ENCODE measurements at places on chromosomes 6 and 20. TPM values are rescaled to one million over a fixed set of nuclear protein-coding genes. Genes with fewer than 3 reads are reported as not detected.

DNA sequence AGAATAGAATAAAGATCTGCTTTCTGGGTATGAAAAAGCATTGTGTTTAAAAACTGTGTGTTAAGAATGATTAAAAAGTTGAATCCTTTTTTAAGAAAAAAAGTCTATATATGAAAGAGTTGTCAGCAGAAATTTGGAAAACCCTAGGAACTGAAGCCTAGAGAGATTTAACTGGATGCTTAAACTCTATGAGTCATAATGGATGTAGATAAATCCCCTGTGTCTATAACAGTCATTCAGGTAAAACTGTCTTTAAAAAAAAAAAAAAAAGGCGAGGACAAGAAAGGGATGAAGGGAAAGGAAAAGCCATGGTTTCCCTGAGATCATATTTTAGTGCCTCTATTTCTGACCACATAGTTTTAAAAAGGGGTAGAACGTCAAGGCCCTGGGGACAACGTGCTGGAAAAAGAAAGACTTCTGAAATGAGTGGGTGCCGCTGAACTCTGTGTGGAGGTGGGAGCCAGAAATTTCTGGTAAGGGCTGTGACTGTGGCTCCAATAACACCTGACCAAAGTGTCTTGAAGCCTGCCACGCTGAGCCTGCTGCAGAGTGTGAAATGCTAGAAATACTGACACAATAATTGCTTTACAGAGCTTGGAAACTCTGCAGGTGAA, 302.6 kb upstream of the ARID1B start:
- no peak overlapping the region for H3K4me3 ChIP-seq
- H3K36me3 ChIP-seq: no peaks in the 10 kb centered on the region
- no peaks in the 10 kb centered on the region for H3K4me1 ChIP-seq
- no peak for DNase-seq
- H3K27me3 ChIP-seq: no peaks in the 10 kb centered on the region
- H3K27ac ChIP-seq: no peak overlapping the region

Gene KIAA1586
- total RNA-seq: 7.8 TPM

Gene NPEPL1
- 25.7 TPM for total RNA-seq

Gene NRM
- total RNA-seq: 5.9 TPM

Measured in prostate gland (tissue), 2 donors.